ENCODE measurements at places on chromosomes 3 and 15. TPM values are rescaled to one million over a fixed set of nuclear protein-coding genes. Genes with fewer than 3 reads are reported as not detected.

The A4GNT gene
- total RNA-seq = not detected

The GPR62 gene
- total RNA-seq = not detected

The TIGIT gene
- total RNA-seq = not detected

The SH3GL3 gene
- 0.19 TPM for total RNA-seq

The GATA2 gene
- 0.51 TPM for total RNA-seq

The CYP8B1 gene
- not detected for total RNA-seq

The SPINK8 gene
- total RNA-seq = not detected

The PRKCD gene
- total RNA-seq = 9.8 TPM

The ANKUB1 gene
- total RNA-seq = not detected

The C3orf85 gene
- total RNA-seq = not detected

The GJD2 gene
- total RNA-seq = not detected

The P2RY12 gene
- not detected for total RNA-seq

DNA sequence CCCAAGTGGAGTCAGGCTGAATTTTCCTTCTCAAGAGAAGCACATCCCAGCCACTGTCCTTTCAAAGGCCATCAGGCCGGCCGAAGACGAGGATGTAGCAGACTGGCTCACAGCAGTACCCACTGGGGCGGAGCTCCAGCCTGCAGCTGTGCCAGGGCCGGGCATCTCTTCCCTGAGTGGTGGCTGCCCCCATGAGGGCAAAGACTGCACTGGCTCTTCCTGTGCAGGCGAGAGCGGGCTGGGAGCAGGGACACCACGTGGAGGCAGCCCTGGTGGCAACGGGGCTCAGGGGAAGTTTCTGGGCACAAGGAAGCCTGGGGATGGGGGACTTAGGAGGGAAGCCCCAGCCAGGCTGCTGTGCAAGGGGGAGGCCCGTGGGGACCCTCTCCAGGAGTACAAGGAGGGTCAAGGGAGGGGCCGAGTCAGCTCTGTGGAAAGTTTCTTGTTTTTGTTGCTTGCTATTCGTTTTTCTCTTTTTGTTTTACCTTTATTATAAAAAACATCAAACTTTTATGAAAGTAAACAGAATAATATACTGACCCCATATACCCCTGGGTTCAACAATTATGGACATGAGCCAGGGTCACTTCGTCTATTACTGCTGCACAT is 66.1 kb downstream of the RPN1 start:
- peak; percentile 85 for DNase-seq

GRCh38 chr15:92817339-92817886 is 82.7 kb upstream of the CHD2 start:
- no peak for DNase-seq

DNA sequence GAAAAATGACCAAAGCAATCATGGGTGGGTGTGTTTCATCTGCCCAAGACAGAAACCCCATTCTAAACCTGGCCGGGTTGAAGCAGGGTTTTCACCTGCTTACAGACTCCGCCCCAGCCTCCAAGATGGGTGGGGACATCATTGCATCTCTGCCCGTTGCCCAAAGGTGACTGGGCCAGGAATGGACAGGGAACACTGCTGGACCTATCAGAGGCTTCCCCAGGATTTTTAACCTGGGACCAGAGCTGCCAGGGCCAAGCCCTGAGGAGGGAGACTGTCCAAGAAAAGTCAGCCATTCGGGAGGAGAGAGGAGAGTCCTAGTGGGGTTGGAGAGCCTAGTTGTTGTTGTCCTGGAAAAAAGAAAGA is 109.7 kb upstream of the ALDH1A3 start:
- DNase-seq = no peak

GRCh38 chr3:134903837-134904236 is 108.8 kb downstream of the EPHB1 start:
- no peak for DNase-seq

DNA sequence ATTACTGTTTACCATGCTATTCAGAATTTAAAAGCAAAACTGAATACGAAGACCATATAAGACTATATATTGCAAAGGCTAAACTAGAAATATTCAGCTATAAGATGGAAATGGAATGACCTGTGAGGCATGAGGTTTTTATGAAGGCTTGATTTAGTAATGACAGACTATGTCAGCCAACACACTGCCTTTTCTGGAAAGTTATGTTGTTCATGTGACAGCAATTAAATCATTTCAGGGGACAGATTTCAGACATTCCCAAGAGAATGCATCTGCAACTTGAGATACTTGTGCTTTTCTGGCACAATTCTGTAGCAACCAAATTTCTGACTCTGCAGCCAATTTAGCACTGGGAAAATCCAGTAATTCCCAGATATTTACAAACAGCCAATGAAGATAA is 8.6 kb upstream of the GATM start:
- DNase-seq = no peak

- DNase-seq = no peak
Measured at GRCh38 chr3:100354850-100355249, 20.3 kb downstream of the NIT2 start.

DNA sequence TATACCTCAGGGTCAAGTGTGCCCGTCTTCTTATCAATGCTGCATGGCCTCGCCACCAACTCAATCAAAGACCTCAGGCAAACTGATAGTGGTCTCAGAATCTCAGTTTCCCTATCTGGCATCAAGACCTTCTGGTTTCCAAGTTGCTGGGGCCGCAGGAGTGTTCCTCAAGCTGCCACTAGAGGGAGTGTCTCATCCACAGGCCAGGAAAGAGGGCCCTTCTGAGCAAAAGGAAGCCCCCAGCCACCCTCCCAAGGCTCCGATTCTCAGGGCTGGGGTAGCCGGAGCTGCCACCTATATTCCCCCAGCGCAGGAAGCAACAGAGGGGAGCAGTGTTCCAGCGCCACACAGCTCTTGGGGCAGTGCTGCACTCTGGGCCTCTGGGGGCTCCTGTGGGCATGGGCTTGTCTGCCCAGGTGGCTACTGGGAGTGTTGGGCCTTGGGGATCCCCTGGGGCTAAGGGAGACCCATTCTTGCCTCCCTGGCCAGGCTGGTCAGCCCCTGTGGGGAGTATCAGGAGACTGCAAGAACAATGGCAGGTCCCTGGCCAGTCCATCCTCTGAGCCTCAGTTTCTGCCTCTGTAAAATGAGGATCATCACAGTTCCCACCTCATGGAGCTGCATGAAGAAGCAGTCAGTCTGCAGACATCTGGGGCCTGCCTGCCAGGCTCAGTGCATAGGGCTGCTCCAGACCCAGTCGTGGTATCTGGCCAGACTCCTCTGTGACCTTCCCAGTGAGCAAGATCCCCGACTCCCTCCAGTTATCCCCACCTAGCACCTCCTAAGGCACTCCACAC is 23.4 kb upstream of the SEC13 start:
- DNase-seq = peak; percentile 50

DNA sequence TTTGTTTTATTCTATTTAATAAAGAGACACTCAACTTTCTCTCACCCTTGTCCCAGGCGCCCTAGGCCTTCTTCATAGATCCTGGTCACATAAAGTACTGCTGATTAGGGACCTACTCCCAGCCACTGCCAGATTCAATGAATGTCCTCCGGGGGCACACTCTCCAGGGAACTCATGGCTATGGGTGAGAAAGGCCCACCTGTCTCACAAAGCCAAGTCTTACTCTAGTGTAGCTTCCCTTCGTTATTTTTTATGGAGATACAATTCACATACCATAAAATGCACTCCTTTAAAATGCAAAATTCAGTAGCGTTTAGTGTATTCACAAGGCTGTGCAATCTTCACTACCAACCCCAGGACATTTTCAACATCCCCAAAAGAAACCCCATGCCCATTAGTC is 87.8 kb downstream of the ADCY5 start:
- DNase-seq = no peak

DNA sequence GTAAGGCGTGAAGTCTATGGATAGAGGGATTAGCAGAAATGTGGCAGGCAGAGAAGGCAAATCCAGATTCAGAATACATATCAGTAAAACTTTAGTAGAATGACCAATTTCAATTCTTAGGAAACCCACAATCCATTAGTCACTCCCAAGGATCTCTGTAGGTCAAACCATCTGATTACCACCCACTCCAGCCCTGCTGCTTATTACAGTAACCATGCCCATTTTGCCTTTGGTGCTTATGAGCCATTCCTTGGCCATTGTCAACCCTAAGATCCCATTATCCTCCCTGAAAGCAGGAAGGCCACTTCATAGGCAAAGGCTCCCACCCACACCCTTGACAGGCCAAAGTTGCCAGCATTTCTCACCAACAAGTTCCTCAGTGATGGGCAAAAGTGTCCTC is 5.1 kb upstream of the KLHL40 start:
- DNase-seq = no peak

GRCh38 chr3:191369616-191370010 is 39.3 kb upstream of the UTS2B start:
- no peak for DNase-seq

DNA sequence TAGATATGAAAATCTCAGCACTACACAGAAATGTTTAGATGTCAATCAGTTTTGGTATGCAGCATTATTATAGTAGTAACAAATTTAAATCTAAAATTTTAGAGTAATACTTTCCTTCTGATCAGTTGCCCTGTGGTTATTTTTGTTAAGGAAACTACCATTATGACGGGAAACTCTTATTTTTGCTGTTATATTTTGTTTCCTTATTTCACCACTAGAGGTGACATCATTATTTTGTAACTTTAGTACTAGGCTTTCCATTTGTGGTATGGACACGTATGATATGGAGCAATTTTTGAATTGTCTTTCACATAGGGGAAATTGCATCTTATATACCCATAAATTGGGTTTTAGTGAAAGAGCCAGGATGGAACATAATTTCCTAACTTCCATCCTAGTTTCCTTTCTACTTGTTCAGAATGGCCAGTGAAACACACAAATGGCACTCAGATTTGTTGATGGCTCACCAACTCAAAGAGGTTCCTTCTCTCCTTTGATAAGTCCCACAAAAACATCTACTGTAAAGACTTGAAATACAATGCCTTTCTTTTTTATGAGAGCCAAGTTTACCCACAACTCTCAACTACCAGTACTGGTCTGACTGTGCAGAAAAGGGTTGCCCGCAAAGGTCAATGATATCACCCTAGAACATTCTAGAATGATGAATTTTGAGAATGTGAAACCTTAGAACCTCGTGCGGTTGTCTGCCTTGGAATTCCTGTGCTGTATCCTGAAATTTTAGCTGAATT is 19.4 kb upstream of the PPP4R2 start:
- peak; percentile 51 for DNase-seq

GRCh38 chr15:80709542-80709941 is 14.4 kb downstream of the ABHD17C start:
- DNase-seq = peak; percentile 75

DNA sequence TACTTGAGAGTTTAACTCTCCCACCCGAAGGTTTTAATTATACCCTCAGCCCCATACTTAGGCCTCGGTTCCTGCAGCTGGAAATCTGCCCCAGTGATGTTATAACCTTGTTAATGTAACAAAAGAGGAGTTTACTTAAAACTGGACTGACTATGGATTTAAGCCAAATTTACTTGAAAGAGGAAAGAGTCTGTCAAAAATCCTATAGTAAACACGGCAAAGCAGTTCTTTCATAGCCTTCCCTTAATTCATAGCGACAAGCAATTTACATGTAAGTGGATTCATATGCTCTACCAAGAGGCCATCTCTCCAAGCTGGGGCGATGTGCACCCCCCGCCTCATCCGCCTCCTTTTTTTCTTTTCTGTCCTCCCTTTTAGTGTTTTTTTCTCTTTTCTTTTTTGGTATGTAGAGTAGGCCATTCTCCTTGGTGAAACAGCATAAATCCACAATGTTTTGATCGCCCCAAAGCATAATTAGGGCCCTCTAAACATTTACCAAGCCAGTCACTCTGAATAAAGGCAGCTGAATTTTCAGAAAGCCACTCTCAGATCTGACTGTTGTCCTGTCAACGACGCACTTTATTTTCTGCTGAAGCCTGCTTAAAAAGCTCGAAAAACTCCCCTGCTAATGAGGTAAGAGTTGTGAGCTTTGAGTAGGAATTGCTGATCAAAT is 373.1 kb upstream of the WNT5A start:
- no peak for DNase-seq

DNA sequence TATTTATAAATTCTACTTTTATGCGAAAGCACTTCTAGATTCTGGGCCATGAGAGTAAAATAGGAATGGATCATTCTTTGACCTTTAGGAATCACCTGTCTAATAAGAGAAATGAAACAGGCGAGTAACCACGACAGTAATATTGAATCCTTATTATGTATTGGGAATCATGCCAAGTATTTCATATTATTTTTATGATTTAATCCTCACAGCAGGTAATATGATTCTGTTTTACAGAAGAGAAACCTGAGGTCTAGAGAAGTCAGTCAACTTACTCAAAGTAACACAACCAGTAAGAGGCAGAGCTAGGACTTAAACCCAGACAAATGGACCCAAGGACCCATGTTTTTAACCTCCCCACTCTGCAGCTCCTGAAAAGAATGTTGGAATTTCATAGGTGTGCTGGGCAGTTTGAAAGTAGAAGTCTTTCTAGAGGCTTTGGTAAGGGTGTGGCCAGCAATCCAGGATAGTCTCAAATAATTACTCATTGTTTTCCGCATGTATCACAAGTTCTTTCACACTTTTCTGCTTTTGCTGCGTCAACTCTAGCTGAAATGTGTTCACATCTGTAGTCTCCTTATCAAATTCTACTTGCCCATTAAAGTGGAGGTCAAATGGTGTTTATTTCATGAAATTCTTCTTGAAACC is 181.7 kb downstream of the TPRG1 start:
- DNase-seq = peak; percentile 62

DNA sequence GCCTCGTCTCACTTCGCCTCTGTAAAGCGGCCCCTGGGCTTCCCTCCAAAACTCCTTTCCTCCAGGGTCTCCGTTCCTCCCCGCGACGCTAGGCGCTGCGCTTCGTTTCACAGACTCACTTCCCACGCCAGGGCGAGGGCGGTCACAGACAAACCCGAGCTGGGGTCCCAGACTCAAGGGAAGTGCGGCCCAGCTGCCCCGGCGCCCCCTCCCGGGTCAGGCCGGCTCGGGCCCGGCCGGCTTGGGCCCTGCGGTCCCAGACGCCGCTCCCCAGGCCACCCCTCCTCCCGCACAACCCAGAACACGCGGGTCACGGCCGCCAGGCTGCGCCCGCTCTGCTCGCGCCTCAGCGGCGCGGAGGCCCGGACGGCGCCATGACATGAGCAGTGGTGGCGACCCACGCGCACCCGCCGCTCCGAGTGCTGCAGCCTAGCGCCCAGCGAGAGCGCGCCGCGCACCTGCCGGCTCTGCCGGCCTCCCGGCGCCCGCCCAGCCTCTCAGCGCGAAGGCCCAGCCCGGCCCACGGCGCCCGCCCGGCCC is 547 bp downstream of the NUP210 start:
- no peak for DNase-seq

DNA sequence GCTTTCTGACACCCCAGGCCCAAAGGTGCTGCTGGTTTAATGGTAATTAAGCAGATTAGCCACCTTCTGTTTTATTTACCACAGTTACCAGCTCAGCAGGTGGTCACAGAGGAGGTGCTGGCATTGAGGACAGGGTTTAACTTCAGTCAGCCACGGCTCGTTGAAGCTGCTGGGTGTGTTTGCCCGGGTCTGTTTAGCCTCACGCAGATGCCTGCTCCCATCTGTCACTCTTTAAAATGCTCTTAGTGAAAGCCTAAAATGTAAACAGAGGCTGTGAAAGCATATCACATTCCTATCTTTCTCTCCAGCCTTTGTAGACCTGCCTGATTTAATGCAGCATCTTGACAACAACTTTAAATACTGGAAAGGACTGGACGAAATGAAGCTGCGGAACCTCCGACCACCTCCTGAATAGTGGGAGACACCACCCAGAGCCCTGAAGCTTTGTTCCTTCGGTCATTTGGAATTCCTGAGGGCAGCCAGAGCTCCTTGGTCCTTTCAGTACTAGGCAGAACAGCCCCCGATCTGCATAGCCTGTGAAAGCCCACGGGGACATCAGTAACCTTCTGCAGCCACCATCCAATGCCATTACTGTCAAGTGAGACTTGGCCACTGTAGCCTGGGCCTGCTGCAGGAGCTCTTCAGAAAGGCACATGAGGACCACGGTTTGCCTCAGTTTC is 156.0 kb downstream of the PDE8A start:
- no peak for DNase-seq

GRCh38 chr15:89367485-89368451 is 33.1 kb upstream of the POLG start:
- DNase-seq = no peak
